ENCODE measurements at places on chromosomes 2 and 18. TPM values are rescaled to one million over a fixed set of nuclear protein-coding genes. Genes with fewer than 3 reads are reported as not detected.

The MAIP1 gene
- 29.2 TPM for polyA plus RNA-seq

The GNLY gene
- polyA plus RNA-seq: 0.42 TPM

The CABYR gene
- 8.5 TPM for polyA plus RNA-seq

The THSD7B gene
- 2.5 TPM for polyA plus RNA-seq

The MOGAT1 gene
- 0.24 TPM for polyA plus RNA-seq

The UGT1A8 gene
- not detected for polyA plus RNA-seq

The OR6B2 gene
- polyA plus RNA-seq: not detected

The RAB17 gene
- 10.1 TPM for polyA plus RNA-seq

The UNC80 gene
- 2.0 TPM for polyA plus RNA-seq

The G6PC2 gene
- not detected for polyA plus RNA-seq

The UGT1A10 gene
- polyA plus RNA-seq: not detected

DNA sequence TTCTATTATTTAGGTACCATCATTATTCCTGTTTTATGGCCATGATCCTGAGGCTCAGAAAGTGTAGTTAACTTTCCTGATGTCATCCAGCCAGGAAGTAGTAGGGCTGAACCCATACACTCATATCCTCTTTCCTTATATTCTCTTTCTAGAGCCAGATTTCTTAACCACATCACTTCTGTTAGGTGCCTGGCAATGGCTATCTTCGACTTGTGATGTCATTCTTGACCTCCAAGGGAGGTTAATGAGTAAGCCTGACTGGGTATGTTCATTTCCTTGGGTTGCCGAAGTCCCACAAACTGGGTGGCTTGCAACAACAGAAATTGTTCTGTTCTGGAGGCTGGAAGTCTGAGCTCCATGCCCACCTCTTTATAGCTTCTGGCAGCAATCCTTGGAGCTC lies 43.4 kb downstream of the ITGB6 start:
- DNase-seq: no peak

DNA sequence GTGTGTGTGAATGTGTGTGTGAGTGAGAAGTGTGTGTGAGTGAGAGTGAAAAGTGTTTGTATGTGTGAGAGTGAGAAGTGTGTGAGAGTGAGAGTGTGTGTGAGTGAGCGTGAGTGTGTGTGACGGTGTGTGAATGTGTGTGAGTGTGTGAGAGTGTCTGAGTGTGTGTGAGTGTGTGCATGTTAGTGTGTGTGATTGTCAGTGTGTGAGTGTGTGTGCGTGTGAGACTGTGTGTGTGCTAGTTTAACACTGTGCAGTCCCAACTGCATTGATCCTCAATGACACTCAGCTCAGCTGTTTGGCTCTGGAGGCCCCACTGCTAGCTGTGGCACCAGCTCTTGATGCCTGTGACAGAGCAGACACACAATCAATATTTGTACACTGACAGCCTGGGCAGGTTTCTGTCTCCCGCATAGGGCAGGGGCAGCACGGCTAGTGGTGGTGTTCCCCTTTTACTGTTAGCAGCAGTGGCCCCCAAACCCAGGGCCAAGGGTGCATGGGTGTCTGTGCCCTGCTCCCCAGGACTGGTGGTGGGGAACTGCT lies 135.0 kb downstream of the INHBB start:
- DNase-seq: no peak

GRCh38 chr2:19809206-19809605 lies 92.6 kb downstream of the TTC32 start:
- DNase-seq: no peak

DNA sequence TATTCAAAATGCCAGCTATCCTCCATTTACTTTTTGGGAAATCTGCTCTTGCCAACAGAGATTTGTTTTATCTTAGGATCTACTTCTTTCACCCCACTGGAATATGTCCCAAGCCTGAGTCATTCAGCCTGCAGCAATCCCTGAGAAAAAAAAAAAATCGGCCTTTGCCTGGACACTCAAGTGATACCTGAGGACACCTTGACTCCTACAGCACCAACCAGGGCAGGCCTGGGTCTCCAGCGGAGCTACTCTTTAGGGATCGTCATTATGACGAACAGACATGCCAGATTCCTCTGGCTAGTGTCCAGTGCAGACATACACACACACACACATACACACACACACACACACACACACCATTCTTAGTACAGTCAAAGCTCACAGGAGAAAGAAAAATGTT lies 2.2 kb upstream of the UGT1A6 start:
- no peak for DNase-seq

DNA sequence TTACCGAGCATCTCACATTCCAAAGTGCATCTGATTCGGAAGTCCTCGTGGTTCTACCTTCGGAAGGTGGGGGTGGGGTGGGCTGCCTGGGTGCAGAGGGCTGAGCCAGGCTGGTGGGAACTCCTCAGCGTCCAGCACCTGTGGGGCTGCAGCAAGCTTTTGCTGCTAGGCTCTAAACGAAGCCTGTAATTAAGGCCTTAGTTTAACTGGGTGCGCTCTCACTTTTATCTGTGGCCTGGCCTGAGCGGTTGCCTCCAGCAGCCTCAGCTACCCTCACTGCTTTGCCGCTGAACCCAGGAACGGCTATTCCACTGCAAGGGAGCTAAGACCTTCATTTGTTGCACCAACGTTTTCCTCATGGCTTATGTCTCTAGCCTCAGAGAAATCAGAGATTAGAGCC lies 48.4 kb downstream of the TMEM17 start:
- no peak for DNase-seq

- DNase-seq: no peak
Observed at GRCh38 chr2:38719706-38720105, 31.5 kb downstream of the SRSF7 start.

GRCh38 chr2:202555356-202555755 lies 79.4 kb upstream of the FAM117B start:
- no peak for DNase-seq

- DNase-seq: no peak
Observed at GRCh38 chr2:3759331-3759730, 56.0 kb downstream of the DCDC2C start.

DNA sequence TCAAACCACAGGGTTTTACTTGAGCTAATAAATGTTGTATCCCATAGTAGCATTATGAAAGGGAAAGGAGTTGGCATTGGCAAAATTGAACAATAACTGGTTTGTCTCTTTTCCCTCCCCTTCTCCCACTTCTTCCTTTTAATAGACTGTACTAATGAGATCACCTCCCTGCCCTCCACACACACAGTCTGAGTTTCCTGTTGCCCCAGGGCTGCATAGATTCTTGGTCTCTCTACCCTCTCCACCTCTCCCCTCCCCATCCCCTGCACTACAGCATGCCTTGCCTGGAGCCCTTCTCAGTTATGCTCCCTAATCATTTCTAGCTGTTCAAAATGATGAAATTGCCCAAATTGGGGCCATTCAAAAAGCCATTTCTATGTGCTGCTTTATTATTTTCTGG lies 37.2 kb upstream of the NEMP2 start:
- DNase-seq: no peak

- no peak for DNase-seq
Observed at GRCh38 chr2:169721016-169721415, 12.6 kb upstream of the KLHL23 start.

Data from renal cortex interstitium (tissue), 15 donors.